Urinary bladder (tissue), 4 donors: ENCODE measurements at places on chromosomes 13 and 19.
A peak's percentile ranks its signal among the peaks of the same experiment; 100 is the strongest.

DNA sequence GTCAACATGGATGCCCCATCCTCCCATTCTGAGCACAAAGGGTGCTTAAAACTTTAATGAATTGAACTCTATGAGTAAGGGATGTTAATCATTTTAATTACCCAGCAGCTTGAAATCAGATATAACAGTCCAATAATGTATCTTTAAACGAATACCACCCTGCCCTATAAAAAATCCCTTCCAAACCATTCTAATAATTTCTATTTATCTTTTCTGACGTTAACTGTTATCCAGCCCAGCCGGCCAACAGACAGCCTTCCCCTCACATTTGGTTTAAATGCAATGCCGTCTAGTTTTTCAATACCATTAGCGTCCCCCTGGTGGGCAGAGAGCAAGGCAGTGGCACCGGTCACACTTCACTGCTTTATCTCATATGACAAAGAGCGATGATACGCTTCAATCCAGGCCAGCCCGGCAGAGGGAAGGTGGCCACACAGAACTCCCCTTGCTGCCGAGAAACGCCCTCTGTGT lies 402.2 kb upstream of the ZNF507 start:
- peak; percentile 41 for DNase-seq

- DNase-seq = peak; percentile 66
These were observed 1.7 kb upstream of the USPL1 start for GRCh38 chr13:30615866-30616541.

- no peak for DNase-seq
These were observed 53.3 kb downstream of the TRPC4 start for GRCh38 chr13:37816276-37816675.

DNA sequence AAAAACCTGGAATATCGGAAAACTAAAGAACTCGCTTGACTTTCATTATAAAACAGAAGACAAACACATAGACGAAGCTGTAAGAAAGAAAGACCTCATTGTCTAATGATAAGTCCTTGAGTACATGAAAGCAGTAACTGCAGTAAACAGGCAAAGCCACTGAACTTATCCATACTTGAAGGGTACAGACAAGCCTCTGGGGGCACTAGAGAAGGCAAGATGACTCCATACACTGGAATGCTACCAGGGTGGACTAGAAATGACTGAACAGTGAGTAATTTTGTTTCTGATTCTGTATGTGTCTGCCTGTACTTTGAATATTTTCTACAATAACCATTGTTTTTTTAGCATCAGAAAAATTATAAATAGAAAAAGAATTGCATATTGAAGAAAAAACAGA lies 507.9 kb downstream of the UQCRFS1 start:
- DNase-seq = no peak

DNA sequence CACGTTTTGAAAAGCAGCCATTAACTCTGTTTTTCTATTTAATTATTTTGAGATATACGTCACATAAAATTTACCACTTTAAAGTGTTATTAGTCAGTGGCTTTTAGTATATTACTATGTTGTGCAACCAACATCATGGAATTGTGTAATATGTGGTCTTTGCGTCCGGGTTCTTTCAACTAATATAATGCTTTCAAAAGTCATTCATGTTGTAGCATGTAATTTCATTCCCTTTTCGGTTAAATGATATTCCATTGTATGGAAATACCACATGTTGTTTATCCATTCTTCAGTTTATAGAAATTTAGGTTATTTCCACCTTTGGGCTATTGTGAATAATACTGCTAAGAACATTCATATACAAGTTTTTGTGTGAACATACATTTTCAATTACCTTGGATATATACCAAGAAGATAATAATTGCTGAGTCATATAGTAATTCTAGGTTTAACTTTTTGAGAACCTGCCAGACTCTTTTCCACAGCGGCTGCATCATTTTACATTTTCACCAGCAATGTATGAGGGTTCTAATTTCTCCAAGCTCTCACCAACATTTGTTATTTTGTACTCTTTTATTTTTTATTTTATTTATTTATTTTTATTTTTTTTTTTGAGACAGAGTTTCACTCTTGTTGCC lies 28.1 kb upstream of the CLDN10 start:
- no peak for DNase-seq

- DNase-seq = no peak
These were observed 557.0 kb downstream of the FGF9 start for GRCh38 chr13:22227895-22228294.

GRCh38 chr13:44380404-44381165 lies 7.0 kb downstream of the SERP2 start:
- DNase-seq = no peak

DNA sequence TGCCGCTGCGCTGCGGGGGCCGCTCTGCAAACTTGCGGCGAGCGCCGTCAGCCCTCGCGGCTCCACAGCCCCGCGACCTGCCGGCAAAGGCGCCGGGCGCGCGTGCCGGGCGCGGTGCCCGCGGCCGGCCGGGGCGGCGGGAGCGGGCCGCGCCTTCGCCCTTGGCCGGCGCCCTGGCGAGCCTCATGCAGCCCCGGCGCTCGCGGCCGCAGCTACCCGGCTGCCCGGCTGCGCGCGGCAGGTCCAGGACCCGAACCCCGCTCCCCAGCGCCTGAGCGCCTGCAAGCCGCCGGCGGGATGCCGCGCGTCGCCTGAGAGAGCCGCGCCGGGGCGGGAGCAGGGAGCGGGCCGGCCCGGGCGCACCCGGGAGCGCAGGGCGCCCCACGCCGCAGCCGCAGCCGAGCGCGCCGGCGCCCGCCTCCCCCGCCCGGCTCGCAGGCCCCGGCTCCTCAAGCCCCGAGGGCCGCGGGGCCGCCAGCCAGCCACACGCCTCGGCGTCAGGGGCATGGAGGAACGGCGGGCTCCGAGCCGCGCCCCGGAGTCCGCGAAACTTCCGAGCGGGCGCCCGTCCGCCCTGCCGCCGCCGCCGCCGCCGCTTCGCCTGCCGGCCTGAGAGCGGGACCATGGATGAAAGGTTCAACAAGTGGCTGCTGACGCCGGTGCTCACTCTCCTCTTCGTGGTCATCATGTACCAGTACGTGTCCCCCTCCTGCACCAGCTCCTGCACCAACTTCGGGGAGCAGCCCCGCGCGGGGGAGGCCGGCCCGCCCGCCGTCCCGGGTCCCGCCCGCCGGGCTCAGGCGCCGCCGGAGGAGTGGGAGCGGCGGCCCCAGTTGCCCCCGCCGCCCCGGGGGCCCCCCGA lies 564 bp downstream of the HS6ST3 start:
- DNase-seq = no peak

- no peak for DNase-seq
These were observed 13.9 kb upstream of the SIAH3 start for GRCh38 chr13:45865414-45865813.

- DNase-seq = peak; percentile 97
These were observed at the start of gene ZNF626 for GRCh38 chr19:20661150-20661819. Gene ZNF626 (minus strand): TSS chr19:20661571. CDS start chr19:20661446, 125 bp downstream.

- no peak for DNase-seq
These were observed 3.8 kb downstream of the ATP4B start for GRCh38 chr13:113654175-113654560.

GRCh38 chr13:55652657-55653056 lies 1488.1 kb upstream of the PRR20A start:
- DNase-seq = no peak

- no peak for DNase-seq
These were observed 25.5 kb downstream of the RFX2 start for GRCh38 chr19:6084821-6085220.

- DNase-seq = no peak
These were observed 1.1 kb upstream of the MED26 start for GRCh38 chr19:16628984-16629691.

DNA sequence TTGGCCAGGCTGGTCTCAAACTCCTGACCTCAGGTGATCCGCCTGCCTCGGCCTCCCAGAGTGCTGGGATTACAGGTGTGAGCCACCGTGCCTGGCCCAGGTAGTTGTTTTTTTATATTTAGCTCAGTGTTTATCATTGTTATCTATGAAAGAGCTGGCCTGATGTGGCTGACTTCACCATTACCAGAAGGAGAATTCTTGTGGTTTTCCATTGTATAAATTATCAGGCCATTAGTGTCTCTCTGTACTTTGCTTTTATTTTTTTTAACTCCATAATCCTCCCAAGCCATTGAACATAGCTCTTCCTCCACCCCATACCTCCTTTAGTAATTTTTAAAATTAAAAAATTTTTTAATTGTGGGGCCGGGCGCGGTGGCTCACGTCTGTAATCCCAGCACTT lies 24.2 kb downstream of the CERS4 start:
- DNase-seq = no peak

DNA sequence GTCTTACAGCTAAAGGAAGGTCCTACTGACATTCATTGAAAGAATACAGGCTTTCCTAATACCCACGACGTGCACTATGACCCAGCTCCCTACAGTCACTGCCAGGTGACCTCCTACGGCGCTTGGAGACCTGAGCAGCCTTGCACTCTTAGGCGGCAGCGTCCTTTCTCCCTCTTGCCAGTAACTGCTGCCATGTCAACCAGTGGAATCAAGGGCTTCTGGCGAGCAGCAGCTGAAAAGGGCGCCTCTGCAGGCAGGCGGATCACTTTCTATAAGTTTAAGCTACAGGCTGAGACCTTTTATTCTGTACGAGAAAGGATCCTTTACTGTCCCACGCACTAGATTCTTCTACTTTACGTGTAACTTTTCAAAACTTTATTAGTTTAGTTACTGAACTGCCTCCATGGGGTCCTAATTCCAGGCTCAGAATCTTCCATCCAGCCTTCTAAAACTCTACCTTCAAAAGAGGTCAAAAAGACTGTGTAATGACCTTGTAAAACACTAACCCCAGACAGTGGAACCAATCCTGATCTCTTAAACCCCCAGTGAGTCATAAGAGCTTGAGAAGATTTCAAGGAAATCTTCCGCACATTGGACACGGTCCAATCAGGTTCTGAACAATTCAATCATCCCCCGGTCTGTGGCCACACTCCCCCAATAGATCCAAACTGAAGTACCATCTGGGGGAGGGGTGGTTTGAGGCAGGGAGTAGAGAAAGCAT lies 1.9 kb downstream of the KCTD12 start:
- no peak for DNase-seq

DNA sequence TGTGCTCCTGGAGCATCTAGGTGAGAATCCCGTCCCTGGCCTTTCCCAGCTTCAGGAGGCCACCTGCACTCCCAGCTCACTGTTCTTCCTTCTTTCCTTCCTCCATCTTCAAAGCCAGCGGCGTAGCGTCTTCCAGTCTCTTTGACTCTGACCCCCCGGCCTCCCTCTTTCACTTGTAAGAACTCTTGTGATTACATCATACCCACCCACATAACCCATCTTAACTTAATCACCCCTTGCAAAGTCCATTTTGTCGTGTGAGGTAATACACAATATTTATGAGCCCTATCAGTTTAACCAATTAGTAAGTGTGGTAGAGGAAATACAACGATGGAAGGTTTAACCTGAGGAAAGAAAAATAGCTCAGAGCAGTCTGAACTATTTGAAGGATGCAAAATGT lies 4.6 kb upstream of the CDC16 start:
- DNase-seq = no peak

- no peak for DNase-seq
These were observed 22.7 kb downstream of the MPND start for GRCh38 chr19:4365791-4366665.

- DNase-seq = peak; percentile 88
These were observed 3.0 kb upstream of the ZFP36 start for GRCh38 chr19:39403331-39404312.

DNA sequence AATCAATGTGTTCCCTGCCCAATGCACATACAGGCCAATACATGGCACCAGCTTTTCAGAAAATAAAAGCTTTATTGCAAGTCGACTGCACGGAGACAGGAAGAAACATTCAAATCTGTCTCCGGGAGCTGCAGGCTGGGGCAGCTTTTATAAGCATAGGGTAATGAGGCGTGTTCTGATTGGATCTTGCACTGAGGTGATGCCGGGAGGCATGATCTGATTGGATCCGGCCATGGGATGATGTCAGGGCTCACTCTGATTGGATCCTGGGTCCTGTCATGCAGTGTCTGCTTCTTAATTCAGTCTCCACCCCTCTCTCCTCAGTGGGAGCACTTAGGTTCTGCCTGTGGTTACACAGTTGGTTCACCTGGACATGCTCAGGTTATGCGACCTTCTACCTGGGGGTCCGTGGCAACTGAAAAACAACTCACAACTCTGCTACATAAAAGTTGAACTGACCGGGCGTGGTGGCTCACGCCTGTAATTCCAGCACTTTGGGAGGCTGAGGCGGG lies 11.8 kb upstream of the FBN3 start:
- no peak for DNase-seq

GRCh38 chr13:50636007-50636704 lies 207.3 kb downstream of the DLEU7 start:
- DNase-seq = no peak
